CD4-positive, alpha-beta T cell treated with Interleukin-2 at 100 ng/mL for 4 hours (primary cell): ENCODE measurements at places on chromosomes 1 and 21.

GRCh38 chr1:117137281-117137855 is 15.8 kb upstream of the TRIM45 start:
- DNase-seq: no peak

- no peak for DNase-seq
Measured at GRCh38 chr1:24463776-24464735, 38.6 kb upstream of the RCAN3 start.

DNA sequence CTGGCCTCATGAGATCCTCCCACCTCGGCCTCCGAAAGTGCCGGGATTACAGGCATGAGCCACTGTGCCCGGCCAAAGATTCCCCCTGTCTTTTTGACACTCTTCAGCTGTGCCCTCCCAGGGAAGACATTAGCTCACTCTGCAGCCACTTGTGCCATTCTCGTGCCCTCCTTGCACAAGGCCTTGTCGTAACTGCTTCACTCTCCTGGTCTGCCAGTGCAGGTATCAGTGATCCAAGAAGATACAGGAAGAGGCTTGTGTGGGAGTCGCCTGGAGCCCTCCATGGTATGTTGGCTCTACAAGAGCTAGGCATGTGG is 22.0 kb upstream of the WDR26 start:
- no peak for DNase-seq

DNA sequence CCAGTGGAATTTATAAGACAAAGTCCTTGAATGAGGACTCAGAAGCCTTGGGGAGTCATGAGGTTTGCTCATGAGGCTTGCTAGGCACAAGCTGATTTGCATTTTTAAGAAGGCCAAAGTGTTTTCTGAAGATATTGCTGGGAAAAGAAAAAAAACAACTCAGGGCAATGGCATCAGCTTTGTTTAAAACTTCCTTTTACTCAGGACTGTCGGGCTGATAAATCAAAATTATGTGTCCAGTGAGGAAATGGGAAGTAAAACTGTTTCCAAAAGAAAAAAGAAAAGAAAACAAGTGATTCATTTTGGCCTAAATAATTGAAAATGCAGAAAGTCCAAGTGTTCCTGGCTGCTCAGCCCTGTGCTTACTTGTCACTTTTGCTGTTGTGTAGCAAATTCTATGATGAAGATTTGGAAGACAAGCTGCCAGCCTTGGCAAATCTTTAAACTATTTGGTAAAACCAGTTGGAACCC is 282.4 kb downstream of the HLX start:
- no peak for DNase-seq

GRCh38 chr1:31383967-31384366 is 11.1 kb upstream of the FABP3 start:
- no peak for DNase-seq

- DNase-seq: no peak
Measured at GRCh38 chr1:206851341-206852010, 13.9 kb upstream of the IL20 start.

GRCh38 chr1:14616632-14617396 is 18.3 kb downstream of the KAZN start:
- no peak for DNase-seq

GRCh38 chr1:22533244-22533895 is 29.9 kb upstream of the EPHA8 start:
- DNase-seq: no peak

- no peak for DNase-seq
Measured at GRCh38 chr1:230572121-230573105, 69.9 kb upstream of the COG2 start.
